ENCODE measurements at places on chromosomes 4 and X. TPM values are rescaled to one million over a fixed set of nuclear protein-coding genes. Genes with fewer than 3 reads are reported as not detected.

DNA sequence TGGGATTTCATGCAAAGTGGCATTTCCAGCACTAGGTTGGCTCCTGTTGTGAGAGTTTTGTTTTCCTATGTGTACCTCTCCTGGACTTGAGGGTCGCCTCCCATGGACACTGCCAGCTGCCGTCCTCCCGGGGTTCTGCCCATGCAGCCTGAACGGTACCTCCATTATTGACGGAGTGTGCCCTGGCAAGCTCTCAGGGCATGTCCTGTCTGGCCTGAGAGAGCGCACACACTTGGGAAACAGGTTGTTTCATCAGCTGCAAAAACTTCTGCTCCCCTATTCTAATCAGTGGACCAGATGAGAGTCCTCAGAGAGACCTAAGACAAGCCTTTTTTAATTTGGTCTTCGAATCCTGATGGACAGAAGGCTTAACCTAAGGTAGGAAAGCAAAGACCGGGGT, 56.6 kb upstream of the HOPX start:
- DNase-seq = no peak

GRCh38 chr4:115770046-115770543, 656.7 kb upstream of the NDST4 start:
- no peak for DNase-seq

DNA sequence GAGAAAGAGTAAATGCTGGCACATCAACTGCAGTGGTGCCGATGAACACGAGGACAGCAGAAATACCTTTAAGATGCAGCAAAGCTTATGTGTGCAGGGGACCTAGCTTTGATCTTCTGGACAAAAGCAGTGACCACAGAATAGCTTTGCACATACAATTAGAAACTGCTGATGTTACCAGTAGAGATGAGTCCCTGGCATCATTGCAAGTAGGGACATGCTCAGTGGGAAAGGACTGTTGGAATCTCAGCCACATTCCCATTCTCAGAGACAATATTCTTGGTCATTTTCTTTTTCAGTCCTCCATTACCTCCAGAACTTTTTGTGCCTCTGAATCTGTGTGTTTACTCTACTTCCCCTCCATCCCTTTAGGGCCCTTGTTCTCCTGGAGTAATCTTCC, 16.9 kb upstream of the PDLIM3 start:
- DNase-seq = no peak

GRCh38 chr4:1533501-1534064, 127.3 kb upstream of the NKX1-1 start:
- no peak for DNase-seq

GRCh38 chr4:5926598-5926997, 33.7 kb upstream of the CRMP1 start:
- DNase-seq = no peak

CXCL1 gene
- polyA plus RNA-seq = 0.91 TPM

CDX4 gene
- polyA plus RNA-seq = not detected

PABPC5 gene
- polyA plus RNA-seq = 4.8 TPM

DNA sequence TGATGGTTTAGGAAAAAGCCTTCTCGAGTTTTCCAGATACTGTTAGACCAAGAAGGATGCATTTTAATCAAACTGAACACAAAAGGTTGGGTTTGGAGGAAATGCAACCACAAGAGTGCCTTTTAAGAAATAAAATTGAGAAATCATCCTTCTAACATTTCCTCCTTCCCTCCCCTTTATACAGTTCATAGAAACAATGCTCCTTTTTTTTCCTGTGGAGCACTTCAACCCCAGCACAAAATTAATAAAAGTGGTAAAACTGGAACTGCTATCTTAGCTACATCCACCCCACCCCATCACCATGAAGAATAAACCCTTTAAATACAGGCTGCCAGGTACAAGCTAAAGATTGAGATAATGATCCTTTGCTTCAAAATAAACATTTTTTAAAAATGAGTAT, 211.1 kb downstream of the RELL1 start:
- DNase-seq = no peak

GRCh38 chr4:150342945-150343344, 239.0 kb upstream of the MAB21L2 start:
- DNase-seq = no peak

Data from right renal pelvis (tissue), 4 donors.